CD8-positive, alpha-beta memory T cell (primary cell): ENCODE measurements at places on chromosomes 16 and 17. TPM values are rescaled to one million over a fixed set of nuclear protein-coding genes. Genes with fewer than 3 reads are reported as not detected.

GRCh38 chr17:382644-383533 lies 30.3 kb upstream of the RPH3AL start:
- no peak overlapping the region for H3K27ac ChIP-seq
- H3K27me3 ChIP-seq: no peaks in the 10 kb centered on the region
- H3K4me1 ChIP-seq: peaks cover 6% of the 10 kb centered on the region
- H3K36me3 ChIP-seq: no peaks in the 10 kb centered on the region
- no peak overlapping the region for H3K4me3 ChIP-seq

The BCL6B gene
- total RNA-seq: 0.59 TPM

DNA sequence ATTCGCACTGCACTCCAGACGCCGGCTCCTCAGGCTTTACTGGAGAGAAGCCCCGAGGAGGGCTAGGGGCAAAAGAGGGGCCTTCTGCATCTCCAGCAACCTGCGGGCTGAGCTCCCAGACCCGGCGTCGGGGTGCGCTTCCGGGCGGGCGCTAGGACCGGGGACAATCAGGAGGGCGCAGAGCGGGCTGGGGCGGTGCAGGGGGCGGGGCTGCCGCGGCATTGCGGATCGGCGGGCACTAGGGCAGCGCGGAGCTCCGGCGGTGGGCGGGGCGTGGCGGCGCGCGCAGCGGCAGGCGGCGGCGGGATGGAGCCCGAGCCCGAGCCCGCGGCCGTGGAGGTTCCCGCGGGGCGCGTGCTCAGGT lies at the start of gene TSEN54:
TSEN54 (plus strand) TSS at position 274 of the 364 bp plus-strand sequence; CDS start at position 307, 33 bp downstream.
- peaks cover 7% of the 10 kb centered on the region for H3K36me3 ChIP-seq
- peak within 1 kb of the TSS; percentile 53 for H3K27ac ChIP-seq
- H3K4me3 ChIP-seq: peak within 1 kb of the TSS; percentile 88
- H3K4me1 ChIP-seq: peaks cover 28% of the 10 kb centered on the region
- no peaks in the 10 kb centered on the region for H3K27me3 ChIP-seq

The PIRT gene
- not detected for total RNA-seq

The TMC8 gene
- total RNA-seq: 117 TPM

DNA sequence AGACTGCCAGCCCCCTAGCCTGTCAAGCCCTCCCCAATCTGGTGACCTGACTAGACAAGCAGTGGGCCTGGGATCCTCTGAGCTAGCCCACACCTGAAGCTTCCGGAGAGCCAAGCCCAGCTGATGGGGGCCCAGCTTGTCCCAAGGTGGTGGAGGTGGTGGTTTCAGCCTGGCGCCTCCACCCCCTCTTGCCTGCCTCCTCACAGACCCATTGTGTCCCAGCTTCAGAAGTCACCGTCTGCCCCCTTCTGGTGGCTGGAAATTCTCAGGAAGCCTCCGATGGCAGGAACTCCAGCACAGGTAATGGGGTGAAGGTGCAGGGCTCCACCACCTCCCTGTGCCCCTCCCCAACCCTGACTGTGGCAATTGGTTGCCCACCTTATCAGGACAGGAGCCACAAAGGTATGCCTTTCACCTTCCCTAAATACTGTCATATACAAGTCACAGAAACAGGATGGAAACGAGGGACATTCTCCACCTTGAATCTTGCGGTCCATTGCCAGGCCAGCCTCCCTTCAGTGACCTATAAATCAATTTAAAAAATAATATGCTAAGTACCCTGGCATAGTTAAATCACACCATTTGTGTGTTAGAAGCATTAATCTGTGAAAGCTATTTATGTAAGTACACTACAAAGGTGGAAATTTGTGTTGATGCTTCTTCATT lies 66.0 kb upstream of the ZNF423 start:
- no peaks in the 10 kb centered on the region for H3K4me1 ChIP-seq
- H3K36me3 ChIP-seq: no peaks in the 10 kb centered on the region
- H3K4me3 ChIP-seq: no peak overlapping the region
- no peak overlapping the region for H3K27ac ChIP-seq
- DNase-seq: no peak

The ADAMTS18 gene
- not detected for total RNA-seq

DNA sequence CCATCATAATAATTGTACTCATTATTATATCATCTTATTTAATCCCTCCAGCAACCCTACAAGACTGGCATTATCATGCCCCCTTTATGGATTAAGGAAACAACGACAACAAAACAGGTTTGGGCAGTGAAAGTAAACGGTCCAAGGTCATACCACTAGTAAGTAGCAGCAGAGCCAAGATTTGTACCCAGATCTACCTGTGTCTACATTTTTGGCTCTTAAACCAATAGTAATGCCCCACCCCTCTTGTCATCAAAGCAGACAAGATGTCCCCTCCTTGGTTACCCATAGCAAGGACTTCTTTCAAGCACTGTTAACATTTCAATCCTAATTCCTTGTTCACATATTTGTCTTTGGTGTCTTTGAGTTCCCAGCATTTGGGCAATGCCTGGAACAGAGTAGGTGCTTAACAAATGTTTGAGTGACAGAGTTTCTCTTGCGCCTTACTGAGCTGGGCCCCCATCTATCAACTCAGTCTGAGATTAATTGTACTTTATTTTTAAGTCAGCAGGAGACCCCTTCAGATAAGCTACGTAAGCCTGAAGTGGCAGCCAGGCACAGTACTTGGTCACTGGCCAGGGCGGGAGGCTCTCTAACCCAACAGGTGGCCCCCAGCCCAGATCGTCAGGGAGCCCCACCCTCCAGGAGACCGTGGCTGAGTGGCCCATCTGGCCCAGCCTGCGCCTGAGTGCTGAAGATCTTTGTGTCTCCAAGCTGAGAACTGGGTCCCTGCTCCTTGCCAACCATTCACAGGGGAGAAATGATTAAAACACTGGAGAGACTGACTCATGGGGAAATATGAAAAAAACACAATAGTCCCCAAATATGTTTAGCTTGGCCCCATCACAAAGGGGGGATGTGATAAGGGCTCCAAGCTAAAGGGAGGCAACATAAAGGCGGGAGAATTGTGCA lies 75.8 kb downstream of the AXIN2 start:
- no peaks in the 10 kb centered on the region for H3K36me3 ChIP-seq
- H3K27me3 ChIP-seq: no peaks in the 10 kb centered on the region
- no peak overlapping the region for H3K27ac ChIP-seq
- H3K4me1 ChIP-seq: no peaks in the 10 kb centered on the region
- DNase-seq: no peak

- no peaks in the 10 kb centered on the region for H3K36me3 ChIP-seq
- H3K4me3 ChIP-seq: peak overlapping the region; percentile 93
- H3K4me1 ChIP-seq: peaks cover 54% of the 10 kb centered on the region
- no peaks in the 10 kb centered on the region for H3K27me3 ChIP-seq
These were observed 13.2 kb downstream of the RAI1 start for GRCh38 chr17:17694169-17695081.

DNA sequence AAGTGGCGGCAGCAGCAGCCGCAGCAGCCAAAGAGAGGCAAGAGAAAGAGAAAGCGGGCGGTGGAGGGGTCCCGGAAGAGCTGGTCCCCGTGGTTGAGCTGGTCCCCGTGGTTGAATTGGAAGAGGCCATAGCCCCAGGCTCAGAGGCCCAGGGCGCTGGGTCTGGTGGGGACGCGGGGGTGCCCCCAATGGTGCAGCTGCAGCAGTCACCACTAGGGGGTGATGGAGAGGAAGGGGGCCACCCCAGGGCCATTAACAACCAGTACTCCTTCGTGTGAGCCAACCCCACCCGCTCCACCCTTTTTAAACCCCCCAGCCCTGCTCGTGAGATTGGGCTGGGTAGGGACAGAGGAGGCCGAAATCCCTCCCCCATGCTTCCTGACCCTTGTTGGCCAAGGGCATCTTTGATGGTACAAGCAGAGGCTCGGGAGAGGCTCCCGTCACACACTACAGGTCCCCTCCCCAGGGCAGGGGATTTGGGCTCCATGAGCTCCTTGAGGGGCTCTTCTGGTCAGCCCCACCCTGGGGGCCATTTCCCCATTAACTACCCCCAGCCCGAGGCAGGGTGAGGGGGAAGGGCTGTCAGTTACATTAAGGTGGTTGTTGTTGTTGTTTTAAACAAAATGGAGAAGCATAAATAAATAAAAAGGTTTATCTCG lies 4.6 kb upstream of the ATP2A1 start:
- no peak overlapping the region for H3K4me3 ChIP-seq
- peaks cover 14% of the 10 kb centered on the region for H3K36me3 ChIP-seq
- peak; percentile 53 for DNase-seq

DNA sequence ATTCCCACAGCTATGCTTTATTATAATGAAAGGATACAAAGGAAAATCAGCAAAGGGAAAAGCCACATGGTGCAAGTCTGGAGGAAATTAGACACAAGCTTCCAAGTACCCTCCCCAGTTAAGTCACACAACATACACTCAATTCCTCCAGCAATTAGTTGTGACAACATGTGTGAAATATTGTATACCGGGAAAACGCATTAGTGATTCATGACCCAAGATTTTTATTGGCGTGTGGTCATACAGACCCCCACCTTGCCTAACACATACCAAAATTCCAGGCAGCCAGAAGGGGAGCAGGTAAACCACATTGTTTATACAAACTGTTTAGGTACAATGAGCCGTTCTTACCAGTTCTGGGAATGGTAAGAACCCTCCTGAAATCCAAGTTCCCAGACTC lies 160.6 kb downstream of the CYB561 start:
- H3K27me3 ChIP-seq: no peaks in the 10 kb centered on the region
- DNase-seq: no peak
- no peaks in the 10 kb centered on the region for H3K36me3 ChIP-seq
- no peaks in the 10 kb centered on the region for H3K4me1 ChIP-seq
- no peak overlapping the region for H3K4me3 ChIP-seq

GRCh38 chr17:40561294-40561870 lies 3.9 kb downstream of the CCR7 start:
- H3K27me3 ChIP-seq: no peaks in the 10 kb centered on the region
- DNase-seq: no peak
- peaks cover 62% of the 10 kb centered on the region for H3K36me3 ChIP-seq
- H3K4me1 ChIP-seq: peaks cover 94% of the 10 kb centered on the region

- no peaks in the 10 kb centered on the region for H3K27me3 ChIP-seq
- H3K36me3 ChIP-seq: no peaks in the 10 kb centered on the region
- no peak overlapping the region for H3K4me3 ChIP-seq
- H3K4me1 ChIP-seq: peaks cover 10% of the 10 kb centered on the region
These were observed 39.6 kb upstream of the MEOX1 start for GRCh38 chr17:43701318-43701743.

The RBFOX1 gene
- total RNA-seq: not detected

The ZNF287 gene
- total RNA-seq: 9.2 TPM

The KRT9 gene
- not detected for total RNA-seq

DNA sequence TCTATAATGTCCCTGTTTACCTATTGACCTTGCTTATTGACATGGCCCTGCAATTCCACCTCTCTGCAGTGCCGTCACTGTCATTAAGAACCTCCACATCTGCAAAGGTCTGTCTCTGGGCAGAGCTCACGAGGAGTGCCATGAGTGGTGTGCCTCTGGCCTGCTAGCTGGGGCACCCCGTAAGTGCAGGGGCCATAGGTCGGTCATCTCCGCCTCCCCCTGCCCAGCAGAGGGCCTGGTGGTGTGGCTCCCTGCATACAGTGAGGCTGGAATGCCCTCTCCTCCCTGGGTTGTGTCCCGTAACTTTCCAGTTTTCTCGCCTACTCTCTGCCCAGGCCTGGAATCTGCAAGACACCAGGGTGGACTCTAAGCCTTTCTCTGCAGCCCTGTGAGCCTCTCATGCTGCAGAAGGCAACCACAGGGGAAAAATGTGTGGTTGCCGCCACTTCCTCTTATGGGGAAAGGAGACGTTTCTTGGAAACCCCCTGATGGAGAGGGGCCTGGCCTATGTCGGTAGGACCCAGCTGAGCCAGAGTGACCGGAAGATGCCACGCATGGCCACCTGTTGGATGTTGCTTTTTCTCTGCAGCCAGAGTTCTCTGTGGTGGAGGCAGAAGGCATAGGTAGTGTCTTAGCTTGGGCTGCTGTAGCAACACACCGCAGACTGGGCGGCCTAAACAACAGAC lies 2.7 kb upstream of the SNX20 start:
- H3K27ac ChIP-seq: peak overlapping the region; percentile 48
- peaks cover 72% of the 10 kb centered on the region for H3K4me1 ChIP-seq
- peak overlapping the region; percentile 16 for H3K4me3 ChIP-seq
- no peaks in the 10 kb centered on the region for H3K27me3 ChIP-seq
- peaks cover 3% of the 10 kb centered on the region for H3K36me3 ChIP-seq
- peak; percentile 74 for DNase-seq

The SEZ6L2 gene
- total RNA-seq: 0.07 TPM

The PRR35 gene
- total RNA-seq: not detected

The CFDP1 gene
- 34.2 TPM for total RNA-seq

The TEX19 gene
- total RNA-seq: not detected

DNA sequence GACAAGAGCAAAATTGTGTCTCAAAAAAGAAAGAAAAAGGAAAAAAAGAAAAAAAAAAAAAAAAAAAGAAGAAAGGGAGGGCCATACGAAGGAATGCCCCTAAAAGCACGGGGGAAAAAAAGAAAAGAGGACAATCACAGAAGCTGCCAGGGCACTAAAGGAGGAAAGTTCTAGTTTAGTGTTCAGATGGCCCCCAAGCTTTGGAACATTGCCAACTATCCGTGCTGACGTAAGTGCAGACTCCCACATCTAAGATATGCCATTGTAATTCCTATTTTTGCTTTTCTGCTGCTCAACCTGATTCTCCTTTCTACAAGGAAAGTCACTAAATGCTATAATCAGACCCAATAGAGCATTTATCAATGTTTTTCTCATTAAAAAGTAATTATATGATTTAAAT lies 842.1 kb downstream of the KCNJ2 start:
- no peak for DNase-seq
- H3K36me3 ChIP-seq: no peaks in the 10 kb centered on the region
- no peaks in the 10 kb centered on the region for H3K27me3 ChIP-seq
- H3K4me1 ChIP-seq: no peaks in the 10 kb centered on the region
- H3K27ac ChIP-seq: no peak overlapping the region

The GPR142 gene
- not detected for total RNA-seq

- H3K4me3 ChIP-seq: no peak overlapping the region
- peaks cover 17% of the 10 kb centered on the region for H3K4me1 ChIP-seq
- H3K27ac ChIP-seq: no peak overlapping the region
- no peak for DNase-seq
- no peaks in the 10 kb centered on the region for H3K27me3 ChIP-seq
- no peaks in the 10 kb centered on the region for H3K36me3 ChIP-seq
These were observed 3.3 kb upstream of the MRM1 start for GRCh38 chr17:36597866-36598777.

The C17orf58 gene
- 45.7 TPM for total RNA-seq

- no peak overlapping the region for H3K4me3 ChIP-seq
- no peaks in the 10 kb centered on the region for H3K4me1 ChIP-seq
- no peak for DNase-seq
- no peaks in the 10 kb centered on the region for H3K27me3 ChIP-seq
- H3K36me3 ChIP-seq: no peaks in the 10 kb centered on the region
These were observed 57.2 kb downstream of the C16orf82 start for GRCh38 chr16:27123795-27124409.

The KRTAP2-2 gene
- total RNA-seq: not detected

DNA sequence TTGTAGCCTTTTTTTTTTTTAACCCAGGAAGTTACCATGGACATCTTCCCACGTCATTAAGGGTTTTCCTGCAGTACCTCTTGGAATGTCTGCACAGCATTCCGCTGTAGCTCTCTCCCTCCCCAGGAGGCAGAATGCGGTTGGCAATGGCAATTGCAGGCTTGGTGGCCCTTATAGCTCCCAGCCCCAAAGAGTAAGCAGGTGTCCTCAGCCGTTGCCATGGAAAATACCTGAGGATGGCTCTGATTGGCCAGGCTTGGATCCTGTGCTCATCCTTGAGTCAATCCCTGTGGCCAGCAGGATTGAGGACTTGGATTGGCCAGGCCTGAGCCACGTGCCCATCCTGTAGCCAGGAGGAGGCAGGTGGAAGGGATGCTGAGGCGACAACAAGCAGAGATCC lies 15.5 kb upstream of the TIMP2 start:
- no peaks in the 10 kb centered on the region for H3K27me3 ChIP-seq
- no peak overlapping the region for H3K27ac ChIP-seq
- H3K36me3 ChIP-seq: no peaks in the 10 kb centered on the region
- no peaks in the 10 kb centered on the region for H3K4me1 ChIP-seq
- DNase-seq: no peak
- no peak overlapping the region for H3K4me3 ChIP-seq
